ENCODE measurements at places on chromosomes 2 and 18. TPM values are rescaled to one million over a fixed set of nuclear protein-coding genes. Genes with fewer than 3 reads are reported as not detected.

DNA sequence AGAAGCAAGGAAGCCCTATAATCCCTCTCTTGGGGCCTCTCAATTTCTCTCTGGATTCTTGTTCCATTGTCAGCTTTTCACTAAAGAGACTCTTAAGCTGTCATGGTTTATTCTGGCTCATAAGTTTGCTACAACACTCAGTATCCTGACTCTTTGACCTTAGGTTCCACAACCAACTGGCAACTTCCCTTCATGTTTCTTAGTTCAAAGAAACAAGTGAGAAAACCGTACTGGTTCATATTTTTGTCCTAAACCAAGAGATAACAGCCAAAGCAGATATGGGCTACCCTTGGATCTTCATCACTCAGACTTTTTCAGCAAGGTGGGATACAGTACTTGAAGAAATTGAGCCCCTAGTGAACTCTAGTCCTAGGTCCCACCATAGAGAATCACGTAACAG is 109.9 kb upstream of the CRIM1 start:
- no peak for DNase-seq

DNA sequence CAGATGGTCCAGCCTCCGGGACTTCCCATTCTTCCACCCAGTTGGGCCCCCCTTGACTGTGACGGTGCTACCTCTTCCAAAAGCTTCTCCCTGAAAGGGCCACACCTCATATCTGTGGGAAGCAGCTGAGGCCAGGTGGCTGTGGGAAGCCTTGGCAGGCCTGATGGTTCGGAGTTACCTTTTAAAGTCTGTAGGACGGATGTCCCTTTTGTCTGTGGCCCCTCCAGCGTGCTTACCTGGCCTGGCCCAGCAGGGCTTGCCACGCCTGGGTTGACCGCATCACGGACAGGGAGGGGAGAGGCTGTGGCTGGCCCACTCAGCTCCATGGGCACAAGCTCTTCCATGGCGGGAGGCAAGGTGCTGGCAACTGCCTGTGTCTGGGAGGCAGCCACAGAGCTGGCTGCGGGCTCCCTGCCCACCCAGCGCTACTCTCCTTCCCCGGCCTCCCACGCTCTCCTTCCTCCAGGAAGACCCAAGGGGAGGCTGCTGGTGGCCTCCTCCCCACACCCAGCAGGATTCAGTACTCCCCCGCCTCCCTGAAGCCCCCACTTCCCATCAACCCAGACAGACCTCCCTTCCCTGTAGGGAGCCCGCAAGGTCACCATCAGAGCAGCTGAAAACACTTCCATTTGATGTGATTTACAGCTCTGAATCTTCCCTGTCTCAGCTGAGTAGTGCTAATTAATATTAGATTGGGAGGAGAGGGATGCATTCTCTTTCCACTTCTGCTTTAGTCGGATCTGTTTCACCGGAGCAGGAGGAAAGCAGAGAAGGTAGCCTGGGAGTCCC is 52.8 kb downstream of the EDAR start:
- DNase-seq = peak; percentile 72

DNA sequence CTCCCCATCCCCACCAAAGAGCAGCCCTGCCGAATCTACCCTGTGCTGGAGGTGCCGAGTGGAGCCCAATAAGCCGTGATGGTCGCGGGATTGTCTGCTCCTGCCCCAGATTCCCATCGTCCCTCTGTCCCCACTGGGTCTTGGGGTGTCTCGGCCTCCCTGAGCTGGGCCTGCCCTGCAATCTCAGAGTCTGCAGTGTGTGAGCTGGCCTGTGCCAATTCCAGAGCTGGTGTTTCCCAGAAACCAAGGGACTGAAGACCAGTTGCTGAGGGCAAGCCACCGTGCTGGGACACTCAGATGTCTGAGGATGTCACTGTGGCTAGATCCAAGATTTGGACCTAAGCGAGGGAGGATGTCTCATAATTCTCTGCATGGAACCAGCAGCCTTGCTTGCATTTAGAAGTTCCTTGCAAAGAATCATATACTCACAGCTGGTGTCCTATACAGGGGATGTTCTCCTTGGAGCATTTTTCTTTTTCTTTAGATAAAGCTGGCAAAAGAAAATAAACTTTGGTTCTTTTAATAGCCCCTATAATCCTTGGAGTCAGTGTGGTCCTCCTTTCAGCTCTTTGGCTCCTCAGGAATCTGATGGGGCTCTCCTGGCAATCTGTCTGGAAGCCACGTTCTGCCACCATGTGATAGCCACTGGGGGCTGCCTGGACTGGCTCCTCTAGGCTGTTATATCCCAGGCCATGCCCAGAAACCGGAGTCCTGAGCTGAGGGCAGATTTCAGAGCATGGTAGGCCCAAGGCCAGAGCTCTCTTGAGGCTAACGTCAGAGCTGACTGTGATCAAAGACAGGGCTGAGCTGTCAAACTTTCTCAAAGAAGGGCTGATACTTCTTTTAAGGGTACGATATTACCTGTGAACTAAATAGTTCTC is 140.1 kb upstream of the HAAO start:
- DNase-seq = peak; percentile 61

GRCh38 chr2:64753399-64753798 is 99.7 kb upstream of the SERTAD2 start:
- no peak for DNase-seq

GRCh38 chr2:173126819-173127218 is 51.2 kb downstream of the MAP3K20 start:
- DNase-seq = no peak

DNA sequence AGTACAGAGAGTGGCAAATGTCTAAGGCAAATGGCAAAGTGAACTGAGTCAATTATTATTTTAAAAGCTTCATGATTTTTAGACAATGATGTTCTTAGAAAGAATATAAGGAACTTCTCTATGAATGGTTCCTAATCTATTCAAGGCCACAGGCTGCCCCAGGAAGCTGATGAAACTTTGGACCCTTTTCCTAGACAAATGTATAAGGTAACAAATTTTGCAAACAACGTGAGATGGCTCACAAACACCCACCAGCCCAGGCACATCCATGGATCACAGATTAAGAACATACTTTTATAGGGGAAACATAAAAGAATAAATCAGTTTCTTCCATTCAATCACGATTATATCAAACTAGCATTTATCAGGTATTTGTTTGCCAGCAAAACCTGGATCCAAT is 659.0 kb downstream of the IRS1 start:
- DNase-seq = no peak

GRCh38 chr2:58845011-58845410 is 603.9 kb upstream of the FANCL start:
- DNase-seq = no peak

DNA sequence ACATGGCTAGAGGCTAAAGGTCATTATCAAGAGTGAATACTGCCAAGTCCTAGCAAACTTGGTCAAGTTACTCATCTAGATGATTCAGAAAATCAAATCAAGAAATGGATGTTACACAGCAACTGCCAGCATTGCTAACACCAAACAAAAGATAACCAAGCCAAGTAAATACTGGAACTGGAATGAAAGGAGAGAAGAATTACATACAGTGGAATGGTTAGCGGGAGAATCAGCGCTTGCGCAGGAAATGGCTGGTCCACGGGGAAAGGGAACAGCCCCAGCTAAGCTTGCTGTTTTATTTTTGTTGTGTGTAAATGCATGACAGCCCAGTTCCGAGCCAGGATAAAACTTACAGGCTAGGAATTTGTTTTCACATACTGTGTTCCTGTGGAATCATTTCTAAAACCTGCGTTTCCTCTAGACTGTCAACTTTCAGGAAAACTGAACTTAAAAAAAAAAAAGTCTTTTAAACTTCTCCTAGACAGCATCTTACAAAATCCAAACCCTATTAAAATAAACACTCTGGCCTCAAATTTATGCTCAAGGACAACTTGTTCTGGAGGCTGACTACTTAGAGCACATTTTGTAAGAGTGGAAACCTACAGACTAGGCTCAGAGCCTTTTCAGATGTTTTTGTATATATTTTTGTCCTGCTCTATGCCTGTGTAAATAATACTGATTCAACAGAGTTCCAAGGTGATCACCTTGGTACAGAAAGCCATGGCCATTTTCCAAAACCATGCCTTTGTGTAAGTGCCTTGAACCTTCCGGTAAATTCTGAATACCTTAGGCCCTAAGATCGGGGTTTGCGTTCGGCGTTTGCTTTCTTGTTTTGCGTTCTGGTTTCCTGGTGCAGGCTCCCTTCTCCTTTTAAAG is 30.7 kb upstream of the TXNDC2 start:
- DNase-seq = no peak

- no peak for DNase-seq
Observed at GRCh38 chr2:36490749-36491148, 107.2 kb downstream of the FEZ2 start.

GRCh38 chr2:119064567-119064966 is 94.0 kb downstream of the C1QL2 start:
- no peak for DNase-seq

- no peak for DNase-seq
Observed at GRCh38 chr2:79729532-79729931, 216.7 kb downstream of the CTNNA2 start.

DNA sequence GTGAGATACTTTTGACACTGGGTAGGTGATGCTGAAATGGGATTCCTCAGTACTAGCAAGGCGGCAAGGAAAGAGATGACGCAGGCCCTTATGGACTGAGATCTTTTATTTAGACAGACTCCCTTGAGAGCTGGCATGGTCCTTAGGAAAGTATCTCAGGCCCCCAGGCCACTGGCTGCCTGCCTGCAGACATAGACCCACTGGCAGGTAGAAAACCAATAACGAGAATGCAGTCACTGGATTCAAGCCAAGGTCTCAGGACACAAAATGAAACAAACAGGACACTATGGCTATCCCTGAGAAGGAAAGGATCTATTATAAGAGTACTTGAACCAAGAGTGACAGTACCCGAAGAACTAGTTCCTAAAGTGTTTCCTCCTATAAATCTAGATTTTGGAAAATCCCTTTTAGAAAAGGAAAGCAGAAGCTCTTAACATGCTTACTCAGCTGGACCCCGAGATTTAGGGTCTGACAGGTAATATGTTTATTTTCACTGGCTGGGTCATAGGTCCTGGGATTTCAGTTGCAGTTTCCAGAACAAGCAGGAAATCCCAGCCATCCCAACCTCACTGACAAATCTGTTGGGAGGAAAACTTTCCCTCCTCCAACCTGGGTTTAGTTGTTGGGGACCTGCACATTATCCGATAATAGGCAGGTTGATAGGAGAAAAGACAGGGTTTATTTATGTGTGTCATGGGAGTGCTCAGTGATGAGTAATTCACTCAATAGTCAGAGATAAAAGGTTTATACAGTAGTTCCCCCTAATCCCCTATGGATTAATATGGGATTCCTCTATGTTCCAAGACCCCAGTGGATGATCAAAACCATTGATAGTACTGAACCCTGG is 44.5 kb downstream of the COMMD1 start:
- DNase-seq = no peak

DNA sequence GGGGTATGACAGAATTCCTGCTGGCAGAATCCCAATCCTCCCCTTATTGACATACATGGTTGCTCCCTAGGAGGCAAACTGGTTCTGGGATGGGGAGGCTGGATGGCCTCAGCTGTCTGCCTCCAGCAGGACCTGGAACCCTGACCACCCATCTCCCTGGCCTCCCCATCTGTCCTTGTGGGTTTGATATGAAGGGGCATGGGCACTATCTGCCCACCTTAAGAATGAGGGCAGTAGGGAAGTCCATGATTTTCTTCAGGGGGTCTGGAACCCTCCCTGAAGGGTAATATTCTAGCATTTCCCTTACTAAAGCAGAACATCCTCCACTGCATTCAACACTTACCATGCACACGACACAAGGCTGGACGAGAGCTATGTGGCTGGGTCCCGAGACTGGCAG is 113.6 kb downstream of the VAPA start:
- DNase-seq = no peak

GRCh38 chr2:127416506-127417001 is 1.7 kb upstream of the PROC start:
- no peak for DNase-seq

- DNase-seq = no peak
Observed at GRCh38 chr18:9239720-9240119, 94.9 kb upstream of the TWSG1 start.

DNA sequence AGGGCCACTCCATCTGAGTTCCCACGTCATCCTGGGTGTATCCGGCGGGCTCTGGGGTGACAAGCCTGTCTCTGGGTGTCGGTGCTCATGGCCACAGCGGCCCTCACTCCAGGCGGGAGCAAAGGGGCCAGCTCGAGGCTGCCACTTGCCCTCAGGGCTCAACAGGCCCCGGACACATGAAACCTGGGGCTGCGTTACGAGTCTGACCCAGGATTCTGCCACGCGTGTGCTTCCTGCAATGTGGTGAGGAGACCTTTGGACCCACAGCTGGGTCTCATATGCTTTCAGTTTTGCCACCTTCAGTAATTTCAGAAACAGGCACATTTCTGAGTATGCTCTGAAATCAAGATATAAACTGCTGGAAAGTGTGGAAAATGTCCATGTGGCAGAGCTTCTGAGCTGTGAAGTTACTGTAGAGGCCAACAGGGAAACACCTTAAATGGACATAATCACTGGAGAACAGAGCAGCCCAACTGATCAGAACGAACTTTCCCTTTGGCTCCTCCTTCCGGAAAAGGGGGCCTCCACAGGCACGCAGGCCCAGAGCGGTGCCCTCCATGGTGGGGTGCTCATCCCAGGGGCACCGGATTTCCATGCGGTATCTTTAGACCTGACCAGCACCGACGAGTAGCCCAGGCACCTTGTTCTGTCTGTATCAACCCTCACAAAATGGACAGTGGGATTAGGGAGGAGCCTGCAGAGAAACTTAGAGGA is 14.1 kb downstream of the PER2 start:
- DNase-seq = no peak

- DNase-seq = no peak
Observed at GRCh38 chr2:209160800-209161588, 262.9 kb upstream of the MAP2 start.

- no peak for DNase-seq
Observed at GRCh38 chr2:210158236-210158635, 13.0 kb downstream of the KANSL1L start.

GRCh38 chr2:67633212-67633856 is 236.2 kb downstream of the ETAA1 start:
- DNase-seq = no peak

DNA sequence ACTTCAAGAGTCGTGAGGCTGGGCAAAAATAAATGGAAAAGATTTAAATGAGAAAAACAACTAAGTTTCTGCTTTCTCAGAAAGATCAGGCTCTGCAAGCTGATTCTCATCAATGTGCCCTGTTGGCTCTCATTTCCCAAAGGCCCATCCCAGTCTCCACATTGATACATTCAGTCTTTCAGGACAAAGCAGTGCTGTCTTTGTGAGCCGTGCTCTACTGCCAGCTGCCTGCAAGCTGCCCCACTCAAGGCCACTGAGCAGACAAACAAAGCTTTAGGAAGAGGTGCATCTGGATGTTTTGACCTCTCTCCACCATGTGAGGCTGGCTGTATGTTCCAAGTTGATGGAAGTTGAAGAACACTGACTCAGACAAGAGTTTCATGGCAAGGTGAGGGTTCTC is 48.8 kb downstream of the FSHR start:
- DNase-seq = no peak

Gene FAM237A
- total RNA-seq = not detected

Gene FEV
- not detected for total RNA-seq

Gene UGT1A4
- not detected for total RNA-seq

Gene AGPS
- total RNA-seq = 25.1 TPM

Gene DCDC2C
- total RNA-seq = not detected

Gene FOXI3
- not detected for total RNA-seq

Gene RBKS
- 4.4 TPM for total RNA-seq

Gene NT5DC4
- not detected for total RNA-seq

Gene ACMSD
- total RNA-seq = not detected

Gene KLF11
- 33.6 TPM for total RNA-seq

Data from aorta (tissue), 5 donors.